ENCODE measurements at places on chromosomes 6 and 20. TPM values are rescaled to one million over a fixed set of nuclear protein-coding genes. Genes with fewer than 3 reads are reported as not detected.

MYB gene
- not detected for total RNA-seq

COL21A1 gene
- not detected for total RNA-seq

PCMTD2 gene
- total RNA-seq, result 29.2 TPM

IL17F gene
- not detected for total RNA-seq

CDH26 gene
- 1.4 TPM for total RNA-seq

SNX14 gene
- total RNA-seq, result 110 TPM

PPIL1 gene
- 33.9 TPM for total RNA-seq

RNF39 gene
- 0.65 TPM for total RNA-seq

IDH3B gene
- 75.8 TPM for total RNA-seq

EYS gene
- not detected for total RNA-seq

SENP6 gene
- total RNA-seq, result 86.6 TPM

CST1 gene
- total RNA-seq, result not detected

C6orf163 gene
- total RNA-seq, result 0.76 TPM

PRKN gene
- 0.22 TPM for total RNA-seq

TNFRSF21 gene
- 15.7 TPM for total RNA-seq

SNX21 gene
- 65.1 TPM for total RNA-seq

BPIFB4 gene
- total RNA-seq, result not detected

ABHD16B gene
- total RNA-seq, result not detected

STMN3 gene
- 0.76 TPM for total RNA-seq

CRISP3 gene
- total RNA-seq, result not detected

FUT9 gene
- total RNA-seq, result 0.79 TPM

FAM83B gene
- 74.4 TPM for total RNA-seq

ESR1 gene
- not detected for total RNA-seq

TMEM151B gene
- not detected for total RNA-seq

RANBP9 gene
- total RNA-seq, result 25.9 TPM

FAXC gene
- 3.6 TPM for total RNA-seq

NPBWR2 gene
- total RNA-seq, result not detected

HSPA12B gene
- 0.22 TPM for total RNA-seq

FGD2 gene
- total RNA-seq, result under 0.01 TPM

HTR1E gene
- total RNA-seq, result under 0.01 TPM

DEFB124 gene
- not detected for total RNA-seq

MUC21 gene
- not detected for total RNA-seq

TUBB2B gene
- total RNA-seq, result 0.39 TPM

MACROD2 gene
- total RNA-seq, result 0.65 TPM

AIF1 gene
- total RNA-seq, result not detected

DNAJC5 gene
- total RNA-seq, result 56.6 TPM

MAP7 gene
- 15.3 TPM for total RNA-seq

C20orf202 gene
- total RNA-seq, result under 0.01 TPM

KIFC1 gene
- total RNA-seq, result 7.5 TPM

RAB44 gene
- 0.11 TPM for total RNA-seq

SEMG1 gene
- not detected for total RNA-seq

OPRM1 gene
- not detected for total RNA-seq

PLEKHG1 gene
- 3.1 TPM for total RNA-seq

C6orf141 gene
- not detected for total RNA-seq

HBS1L gene
- total RNA-seq, result 64.4 TPM

PPT2 gene
- total RNA-seq, result 59.3 TPM

CD93 gene
- total RNA-seq, result not detected

PNPLA1 gene
- not detected for total RNA-seq

NTSR1 gene
- total RNA-seq, result 0.11 TPM

DEF6 gene
- 10.1 TPM for total RNA-seq

EPPIN gene
- total RNA-seq, result 0.11 TPM

LRRC73 gene
- 0.54 TPM for total RNA-seq

TINAG gene
- total RNA-seq, result not detected

BMP6 gene
- total RNA-seq, result 2.1 TPM

PLN gene
- total RNA-seq, result not detected

C2 gene
- total RNA-seq, result 0.22 TPM

CCN2 gene
- 59.9 TPM for total RNA-seq

All from placental epithelial cell (primary cell).